Activated CD4-positive, alpha-beta T cell treated with anti-CD3 and anti-CD28 coated beads, Interleukin-2, amount 50 U/mL, for 1 hour (primary cell): ENCODE measurements at places on chromosomes 5 and 9.

GRCh38 chr9:113620377-113621161 lies 157.0 kb downstream of the RGS3 start:
- no peak for DNase-seq

GRCh38 chr5:39218482-39219402 lies 621 bp downstream of the FYB1 start:
- DNase-seq, result no peak

- DNase-seq, result no peak
Measured at GRCh38 chr5:139634541-139634940, 13.6 kb upstream of the CXXC5 start.

DNA sequence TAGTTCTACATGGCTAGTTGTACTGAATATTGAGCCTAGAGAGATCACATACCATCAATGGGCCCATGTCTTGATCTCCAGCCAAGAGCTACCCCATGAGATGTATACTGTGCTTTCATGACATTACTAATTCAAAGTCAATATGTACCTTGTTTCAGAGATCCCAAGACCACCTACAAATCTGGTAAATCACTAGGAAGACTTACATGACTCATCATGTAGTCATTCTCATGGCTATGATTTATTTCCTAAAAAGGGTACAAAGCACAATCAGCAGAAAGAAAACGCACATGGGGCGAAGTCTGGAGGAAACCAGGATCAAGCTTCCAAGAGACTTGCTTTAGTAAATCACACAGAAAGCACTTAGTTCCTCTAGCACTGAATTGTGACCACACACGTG lies 103.0 kb downstream of the PCSK5 start:
- no peak for DNase-seq

DNA sequence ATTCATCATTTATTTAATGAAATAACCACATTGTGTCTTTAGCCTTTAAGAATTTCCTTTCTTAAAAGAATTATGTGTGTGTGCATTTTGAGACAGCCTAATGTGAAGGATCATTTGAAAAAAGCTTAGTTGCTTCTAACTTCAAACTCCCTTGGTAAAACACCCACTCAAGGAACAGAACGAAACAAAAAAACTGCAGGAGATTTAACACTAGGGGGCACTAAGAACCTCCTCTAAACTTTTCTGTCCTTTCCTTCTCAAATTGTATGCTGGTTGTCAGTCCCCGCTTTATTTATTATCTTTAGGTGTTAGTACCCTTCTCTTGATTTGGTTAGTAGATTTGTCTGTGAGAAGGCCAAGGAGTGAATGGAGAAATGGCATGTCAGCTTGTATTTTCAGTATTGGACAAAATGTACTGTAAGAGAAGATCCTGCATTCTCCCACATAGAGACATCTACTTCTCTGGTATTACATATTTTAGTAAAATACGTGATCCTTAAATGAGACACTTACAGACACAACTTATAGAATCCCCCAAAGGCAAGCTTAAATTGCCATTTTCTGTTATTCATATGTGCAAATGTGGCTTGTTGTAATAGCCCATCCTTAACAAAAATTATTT lies 229.7 kb downstream of the MRPS30 start:
- no peak for DNase-seq

- DNase-seq, result no peak
Measured at GRCh38 chr5:149452007-149452664, 73.0 kb upstream of the IL17B start.

DNA sequence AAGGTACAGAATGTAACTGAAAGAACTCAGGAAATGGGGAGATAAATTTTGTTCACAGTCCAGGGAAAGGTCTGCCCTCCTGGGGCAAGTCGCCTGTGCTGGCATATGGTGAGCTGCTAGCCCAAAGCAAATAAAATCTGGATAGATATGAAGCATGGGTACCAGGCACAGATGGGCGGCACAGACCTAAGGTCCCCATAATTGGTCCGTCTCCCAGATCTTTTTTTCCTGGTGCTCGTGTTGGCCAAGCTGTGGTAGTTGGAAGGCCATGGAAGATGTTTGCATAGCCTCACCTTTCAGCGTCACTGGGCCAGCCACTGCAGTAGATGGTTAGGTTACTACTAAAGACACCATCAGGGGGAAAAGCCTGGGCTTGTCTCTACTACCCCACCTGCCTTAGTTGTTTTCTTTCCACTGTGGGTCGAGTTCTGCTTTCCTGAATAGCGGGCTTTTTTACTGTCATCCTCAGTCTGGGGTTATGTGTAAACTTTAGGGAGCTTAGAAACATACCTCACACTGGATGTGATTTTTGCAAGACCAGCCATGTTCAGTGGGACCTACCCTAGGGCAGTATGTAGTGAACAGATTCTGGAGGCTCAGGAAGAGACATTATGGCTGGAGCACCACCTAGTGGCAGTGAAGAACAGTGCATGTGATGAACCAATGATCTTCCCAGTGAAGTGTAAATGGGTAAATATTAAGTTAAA lies 24.2 kb upstream of the GLRX start:
- DNase-seq, result peak; percentile 67

GRCh38 chr5:170701334-170701733 lies 82.2 kb upstream of the GABRP start:
- DNase-seq, result no peak

- DNase-seq, result no peak
Measured at GRCh38 chr5:142474431-142475094, 149.7 kb upstream of the SPRY4 start.

DNA sequence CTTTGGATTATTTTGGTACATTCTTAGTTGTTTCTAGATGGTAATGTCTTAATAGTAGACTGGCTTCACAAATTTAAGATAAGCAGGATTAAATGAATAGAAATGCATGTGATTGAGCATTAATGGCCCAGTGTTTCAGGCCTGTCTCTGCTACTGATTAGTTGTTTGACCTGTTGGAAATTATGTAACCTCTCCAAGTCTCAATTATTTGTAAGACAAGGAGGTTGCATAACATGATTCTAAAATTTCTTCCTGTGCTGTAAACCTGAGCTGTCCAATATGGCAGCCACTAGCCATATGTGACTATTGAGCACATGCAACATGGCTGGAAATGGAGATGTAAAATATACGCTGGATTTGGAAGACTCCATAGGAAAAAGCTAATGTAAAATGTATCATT lies 97.5 kb downstream of the ALDH1A1 start:
- no peak for DNase-seq

GRCh38 chr9:42388146-42388690 lies 204.8 kb downstream of the SPATA31A6 start:
- DNase-seq, result no peak

DNA sequence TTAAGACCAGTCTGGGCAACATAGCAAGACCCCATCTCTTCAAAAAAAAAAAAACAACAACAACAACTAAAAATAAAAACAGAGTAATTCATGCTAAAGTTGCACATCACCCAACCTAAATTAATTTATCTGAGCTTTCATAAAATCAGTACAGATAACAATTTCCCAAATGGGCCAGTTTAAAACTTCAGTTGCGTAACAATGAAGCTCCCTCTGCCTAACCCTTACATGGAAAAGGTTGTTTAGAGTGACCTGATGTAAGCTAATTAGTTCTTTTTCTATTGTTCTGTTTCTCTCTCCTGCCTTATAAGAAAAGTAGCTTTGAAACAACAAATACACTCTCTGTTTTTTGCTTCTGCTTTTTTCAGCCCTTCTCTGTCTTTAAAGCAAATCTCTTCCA lies 46.2 kb upstream of the SLC28A3 start:
- no peak for DNase-seq

- no peak for DNase-seq
Measured at GRCh38 chr9:35340046-35340445, 149.9 kb upstream of the RUSC2 start.

GRCh38 chr9:28999806-29000205 lies 1426.5 kb upstream of the C9orf72 start:
- no peak for DNase-seq

DNA sequence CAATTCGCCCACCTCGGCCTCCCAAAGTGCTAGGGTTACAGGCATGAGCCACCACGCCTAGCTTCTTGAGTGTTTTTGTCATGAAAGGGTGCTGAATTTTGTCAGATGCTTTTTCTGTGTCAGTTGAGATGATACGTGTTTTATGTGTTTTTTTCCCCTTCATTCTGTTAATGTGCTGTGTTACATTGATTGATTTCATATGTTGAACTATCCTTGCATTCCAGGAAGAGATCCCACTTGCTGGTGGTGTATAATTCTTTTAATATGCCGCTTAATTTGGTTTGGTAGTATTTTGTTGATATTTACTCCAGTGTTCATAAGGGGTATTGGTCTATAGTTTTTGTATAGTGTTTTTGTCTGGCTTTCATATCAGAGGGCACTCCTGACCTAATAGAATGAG lies 13.6 kb downstream of the ZBTB43 start:
- DNase-seq, result no peak

DNA sequence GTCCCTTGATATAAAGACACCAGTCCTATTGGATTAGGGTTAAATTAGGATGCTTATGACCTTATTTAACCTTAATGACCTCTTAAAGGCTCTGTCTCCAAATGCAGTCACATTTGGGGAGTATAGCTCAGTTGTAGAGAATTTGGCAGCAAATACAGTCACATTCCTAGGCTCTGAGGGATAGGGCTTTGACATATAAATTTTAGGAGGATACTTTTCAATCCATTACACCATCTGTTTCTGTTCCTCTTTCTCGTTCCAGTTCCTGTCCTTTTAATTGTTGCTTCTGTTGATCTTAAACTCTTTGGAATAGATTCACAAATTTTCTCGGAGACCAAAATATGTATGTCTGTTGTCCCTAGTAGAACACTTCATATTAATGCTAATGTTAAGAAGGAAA lies 390.0 kb upstream of the PCSK5 start:
- DNase-seq, result no peak

DNA sequence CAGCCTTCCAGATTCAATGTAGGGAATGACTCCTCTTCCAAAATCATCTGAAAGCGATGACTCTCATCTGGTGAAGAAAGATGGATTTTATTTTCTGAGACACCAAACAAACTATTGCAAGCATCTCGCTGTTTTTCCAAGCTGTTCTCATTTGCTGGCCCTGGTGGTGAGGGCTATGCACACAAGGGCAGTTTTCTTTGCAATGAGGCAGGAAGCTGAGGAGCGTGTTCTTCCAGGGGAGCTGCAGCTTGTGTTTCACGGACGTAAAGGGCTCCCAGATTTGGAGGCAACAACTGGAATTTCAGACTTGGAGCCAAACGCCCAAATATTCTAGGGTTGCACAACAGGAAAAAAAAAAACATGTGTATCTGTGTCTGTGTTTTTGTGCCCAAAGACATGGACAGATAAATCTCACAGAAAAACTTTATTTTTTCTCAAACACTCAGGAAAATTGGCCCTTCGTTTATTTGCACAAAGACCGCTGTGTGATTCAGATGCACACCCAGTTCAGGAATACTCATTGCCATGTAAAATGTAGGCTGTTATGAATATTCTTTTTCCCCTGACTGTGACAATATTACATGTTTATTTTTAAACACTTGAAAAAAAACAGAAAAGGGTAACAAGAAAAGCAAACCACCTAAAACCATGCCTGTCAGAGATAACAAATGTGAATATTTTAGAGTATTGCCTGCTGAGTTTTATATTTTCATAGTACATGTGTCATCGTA lies 151.3 kb downstream of the GAS1 start:
- no peak for DNase-seq

GRCh38 chr5:87245451-87245850 lies 22.2 kb upstream of the RASA1 start:
- no peak for DNase-seq

GRCh38 chr5:18281947-18282581 lies 647.8 kb downstream of the TAF11L14 start:
- no peak for DNase-seq

DNA sequence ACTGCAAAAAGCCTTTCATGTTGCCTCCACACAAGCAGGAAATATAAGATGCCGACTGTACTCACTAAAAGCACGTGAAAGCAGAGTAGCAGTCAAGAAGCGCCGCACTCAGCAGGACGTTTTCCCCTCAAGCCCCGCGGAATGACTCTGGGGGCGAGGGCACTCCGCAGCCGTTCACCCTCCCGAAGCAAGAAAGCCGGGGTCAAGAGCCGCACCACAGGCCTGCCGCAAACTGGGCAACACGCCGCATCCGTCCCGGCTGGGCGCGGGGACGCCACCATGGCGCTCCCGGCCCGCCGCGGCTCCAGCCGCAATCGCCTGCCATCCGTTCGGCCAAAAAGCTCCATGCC lies 364 bp downstream of the RPS6 start:
- DNase-seq, result no peak

DNA sequence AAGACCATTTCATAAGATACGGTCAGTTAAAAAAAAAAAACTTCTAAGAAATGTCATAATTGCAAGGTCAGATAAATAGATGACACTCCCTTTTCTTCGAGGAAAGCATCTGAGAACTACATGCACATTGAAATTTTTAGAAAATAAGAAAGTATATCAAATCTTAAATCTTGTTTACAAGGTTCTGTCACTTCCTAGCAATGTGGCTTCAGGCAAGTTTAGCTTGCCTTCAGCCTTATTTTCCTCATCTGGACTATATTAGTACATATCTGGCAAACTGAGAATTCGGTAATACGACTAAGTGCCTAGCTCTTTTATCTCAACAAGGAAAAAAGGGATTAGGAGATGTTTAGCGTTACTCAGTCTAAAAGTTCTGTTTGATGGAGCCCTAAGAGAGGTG lies 32.5 kb upstream of the OR2K2 start:
- DNase-seq, result no peak

DNA sequence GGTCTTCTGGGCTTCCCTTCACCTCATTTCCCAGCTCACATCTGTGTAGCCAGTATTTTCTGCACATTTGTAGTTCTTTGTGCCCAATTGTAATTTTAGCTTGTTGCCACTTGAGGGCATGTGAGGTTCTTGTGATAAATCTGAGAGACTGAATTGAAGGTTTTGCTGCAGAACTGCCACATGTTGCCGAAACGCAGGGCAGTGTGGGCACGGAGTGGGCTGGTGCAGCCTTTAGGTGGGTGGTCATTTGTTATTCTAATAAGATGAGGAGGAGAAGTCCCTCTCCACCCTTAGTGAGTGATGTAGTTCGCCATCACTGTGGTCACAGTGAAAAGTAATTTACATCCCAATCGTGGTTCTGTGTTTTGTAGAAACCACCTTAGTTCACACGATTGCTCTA lies 21.2 kb downstream of the OTULIN start:
- peak; percentile 25 for DNase-seq

GRCh38 chr5:4862500-4862899 lies 277.6 kb upstream of the ADAMTS16 start:
- no peak for DNase-seq

- no peak for DNase-seq
Measured at GRCh38 chr5:170216257-170216864, 16.4 kb upstream of the C5orf58 start.

DNA sequence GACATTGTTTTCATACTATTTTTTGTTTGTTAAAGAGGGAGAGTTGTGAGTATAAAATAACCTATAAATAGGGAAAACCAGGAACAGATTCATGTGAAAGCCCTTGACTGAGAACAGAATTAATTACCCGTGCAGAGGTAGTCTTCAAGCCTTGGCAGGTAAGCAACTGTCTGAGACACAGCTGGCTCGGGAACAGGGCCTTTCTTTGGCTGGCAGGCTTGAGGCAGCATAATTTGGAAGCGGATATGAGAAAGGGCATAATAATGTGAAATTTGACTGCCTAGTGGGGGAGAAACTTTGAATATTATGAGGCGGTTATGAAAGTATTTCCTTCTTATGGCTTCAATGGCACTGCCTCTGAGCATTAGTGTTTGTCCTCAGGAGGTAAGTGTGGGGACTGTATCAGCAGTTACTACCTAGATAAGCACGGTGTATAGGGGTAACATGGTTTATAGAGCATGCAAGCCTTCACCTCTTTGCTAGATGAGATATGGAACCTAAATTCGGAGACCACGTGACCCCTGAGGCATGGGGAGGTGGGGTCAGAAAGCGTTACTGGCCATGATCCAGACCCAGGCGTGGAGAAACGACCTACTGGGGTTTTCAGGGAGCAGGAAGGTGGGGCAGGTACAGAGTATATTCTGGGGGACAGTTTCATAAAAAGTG lies 210.2 kb upstream of the GAS1 start:
- no peak for DNase-seq
